Kidney (tissue), 22 donors: ENCODE measurements at places on chromosomes 2 and 18.

DNA sequence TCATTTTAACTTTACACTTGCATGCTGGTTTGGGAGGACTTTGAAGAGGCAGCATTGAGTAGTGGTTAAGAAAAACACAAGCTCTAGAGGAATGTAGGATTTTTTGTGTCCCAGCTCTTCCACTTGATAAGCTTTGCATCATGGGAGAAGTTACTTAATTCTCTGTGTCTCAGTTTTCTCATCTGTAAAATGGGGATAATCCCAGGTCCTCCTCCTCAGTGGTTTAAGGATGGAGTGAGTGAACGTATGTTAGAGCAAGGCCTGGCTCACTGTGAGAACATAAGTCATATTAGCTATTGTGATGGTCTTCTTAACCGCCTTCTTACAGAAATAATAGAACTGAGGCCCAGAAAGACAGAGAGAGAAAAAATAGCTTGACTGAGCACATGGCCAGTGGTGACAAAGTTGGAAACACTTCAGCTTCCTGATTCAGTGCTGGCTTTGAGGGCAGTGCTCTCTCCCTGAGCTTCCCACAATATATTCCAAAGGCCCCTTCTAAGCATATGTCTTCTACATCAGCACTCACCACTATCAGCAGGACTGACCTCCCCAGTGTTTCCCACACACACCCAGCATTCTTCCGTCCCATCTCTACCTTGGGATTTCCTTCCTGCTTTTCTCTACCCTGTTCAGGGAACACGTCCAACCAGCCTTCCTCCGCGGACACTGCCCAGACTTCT is 214.9 kb upstream of the TNP1 start:
- DNase-seq, result no peak

- DNase-seq, result no peak
These were observed 299.4 kb downstream of the AGAP1 start for GRCh38 chr2:235793163-235793752.

DNA sequence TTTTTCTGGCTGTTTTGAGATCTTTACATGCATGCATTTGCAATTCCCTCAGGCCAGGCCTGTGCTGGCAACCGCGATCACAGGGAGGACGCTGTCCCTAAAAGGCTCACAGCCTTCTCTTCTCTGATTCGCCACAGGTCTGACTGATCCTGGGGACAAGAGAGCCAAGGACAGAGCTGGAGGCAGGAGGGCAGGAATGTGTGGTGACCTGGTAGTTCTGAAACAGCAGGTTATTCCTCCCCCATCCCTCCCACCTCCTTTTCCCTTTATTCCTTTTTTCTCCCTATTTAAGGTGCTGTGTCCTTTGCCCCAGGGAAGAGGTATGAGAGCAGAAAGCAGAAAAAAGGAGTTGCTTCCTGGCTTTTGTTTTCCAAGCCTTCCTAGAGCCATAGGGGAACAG is 21.9 kb downstream of the TMEM177 start:
- no peak for DNase-seq

- DNase-seq, result no peak
These were observed 2.8 kb downstream of the SIX3 start for GRCh38 chr2:44944102-44944951.

DNA sequence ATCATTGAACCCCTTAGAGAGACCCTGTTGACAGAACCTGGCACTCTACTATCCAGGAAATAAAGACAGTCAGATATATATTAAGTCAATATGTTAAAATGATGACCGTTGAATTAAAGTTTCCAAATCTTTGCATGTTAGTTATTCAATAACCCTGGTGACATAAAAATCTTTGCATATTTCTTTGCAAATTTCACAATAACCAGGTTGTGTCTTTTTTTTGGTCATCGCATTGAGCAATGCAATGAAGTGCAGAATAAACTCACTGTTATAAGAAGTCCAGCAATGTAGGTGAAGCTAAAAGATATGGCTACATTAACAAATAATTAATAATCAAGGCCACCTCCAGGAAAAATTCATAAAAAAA is 596.9 kb downstream of the NYAP2 start:
- DNase-seq, result no peak

DNA sequence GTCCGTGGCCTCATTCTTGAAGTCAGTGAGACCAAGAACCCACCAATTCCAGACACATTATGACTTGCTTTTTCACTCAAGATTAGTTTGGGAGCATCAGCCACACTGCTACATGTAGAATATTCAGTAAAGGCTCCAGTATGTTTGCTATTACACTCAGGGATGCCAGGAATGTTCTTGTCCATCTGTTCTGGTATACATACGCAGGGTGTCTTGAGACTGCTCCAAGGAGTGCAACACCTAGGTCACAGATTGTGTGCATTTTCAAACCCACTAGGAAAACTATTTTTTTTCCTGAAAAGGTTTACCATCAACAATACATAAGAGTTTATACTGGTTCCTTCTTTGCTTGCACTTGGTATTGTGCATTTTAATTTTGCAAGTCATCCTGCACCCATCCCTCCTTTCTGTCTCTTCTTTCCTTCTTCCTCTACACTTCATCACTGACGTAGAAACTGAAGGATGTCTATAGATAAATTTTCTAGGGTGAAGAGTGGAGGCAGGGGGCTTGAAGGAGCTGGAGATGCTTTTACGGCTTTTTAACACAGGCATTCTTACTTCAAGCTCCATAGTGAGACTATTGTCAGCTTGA is 35.3 kb upstream of the MAP2 start:
- DNase-seq, result no peak

DNA sequence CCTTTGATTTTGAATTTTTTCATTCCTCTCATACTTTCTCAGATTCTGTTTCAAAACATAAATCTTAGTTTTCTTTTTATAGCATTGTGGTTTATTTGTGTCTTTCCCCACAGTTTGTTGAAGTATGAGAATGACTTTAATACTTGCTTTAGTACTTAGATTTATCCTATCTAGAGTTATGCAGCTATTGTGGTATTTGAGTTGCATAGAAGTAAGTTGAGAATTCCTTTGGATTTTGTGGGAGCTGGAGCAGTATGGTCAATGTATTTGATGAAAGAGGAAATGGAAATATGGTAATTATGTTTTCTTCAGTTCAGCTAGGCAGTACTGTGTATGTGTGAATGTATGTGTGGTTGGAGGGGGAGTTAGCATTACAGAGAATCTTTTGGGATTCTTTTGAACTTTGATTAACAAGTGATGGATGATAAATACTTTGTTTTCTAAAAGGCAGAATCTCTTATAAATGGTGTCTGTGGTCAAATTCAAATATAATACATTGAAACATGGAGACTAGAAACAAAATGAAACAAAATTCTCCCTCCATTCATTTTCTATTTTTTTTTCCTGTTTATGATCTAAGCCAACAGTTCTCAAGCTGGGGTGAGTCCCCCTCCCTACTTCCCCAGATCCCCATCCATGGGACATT is 3.0 kb downstream of the ACVR2A start:
- DNase-seq, result no peak

DNA sequence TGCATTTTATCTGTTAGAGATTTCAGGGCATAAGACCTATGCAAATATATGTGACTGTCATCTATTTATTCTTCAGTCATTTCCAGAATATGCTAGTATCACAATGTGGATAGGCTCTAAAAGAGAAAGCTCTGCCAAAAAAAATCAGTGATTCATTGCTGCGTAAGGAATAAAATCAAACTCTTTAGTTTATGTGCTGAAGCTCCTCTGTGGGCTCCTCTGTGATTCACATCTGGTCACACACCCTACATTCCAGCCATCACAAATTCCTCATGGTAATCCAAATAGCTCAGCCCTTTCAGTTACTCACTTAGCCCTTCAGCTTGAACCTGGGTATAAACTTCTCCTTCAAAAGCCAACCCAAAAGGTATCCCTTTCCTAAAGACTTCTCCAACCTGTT is 21.4 kb downstream of the DLGAP1 start:
- DNase-seq, result no peak

DNA sequence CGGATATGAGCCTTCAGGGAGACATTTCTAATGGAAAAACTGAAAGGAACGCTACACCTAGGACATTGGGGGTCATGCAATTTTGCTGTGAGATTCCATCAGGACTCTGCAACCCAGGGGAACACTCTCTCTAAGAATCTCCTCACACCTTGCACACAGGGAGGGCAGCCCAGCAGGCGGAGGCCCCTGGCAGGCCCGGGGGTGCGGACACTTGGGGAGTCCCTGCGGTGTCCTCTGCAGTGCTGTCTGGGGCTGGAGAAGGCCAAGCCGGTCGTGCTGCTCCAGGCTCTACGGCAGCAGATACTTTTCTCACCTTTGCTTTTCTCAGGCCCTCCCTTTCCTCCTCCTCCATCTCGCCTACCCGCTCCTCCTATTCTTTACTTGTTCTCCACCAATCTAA is 54.7 kb upstream of the FAM110C start:
- no peak for DNase-seq

GRCh38 chr18:41967680-41968079 is 12.6 kb downstream of the PIK3C3 start:
- DNase-seq, result no peak

- no peak for DNase-seq
These were observed 82.7 kb downstream of the COL5A2 start for GRCh38 chr2:189096769-189097447.

DNA sequence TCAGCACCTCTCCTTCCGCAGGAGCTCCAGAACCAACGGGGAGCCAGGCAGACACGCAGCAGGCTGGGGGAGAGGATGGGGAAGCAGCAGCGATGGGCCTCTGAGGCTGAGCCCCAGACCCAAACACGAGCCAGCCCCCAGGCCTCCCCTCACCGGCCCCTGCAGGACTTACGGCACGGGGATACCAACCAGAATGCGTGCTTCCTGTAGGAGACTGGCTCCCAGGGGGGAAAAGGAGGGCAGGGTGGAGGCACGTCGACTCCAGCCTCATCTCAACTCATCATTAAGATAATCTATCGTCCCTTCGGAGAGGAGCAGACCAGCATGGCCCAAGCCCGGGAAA is 495.1 kb upstream of the MYT1L start:
- no peak for DNase-seq

GRCh38 chr18:54950221-54950620 is 9.0 kb downstream of the CCDC68 start:
- DNase-seq, result no peak

DNA sequence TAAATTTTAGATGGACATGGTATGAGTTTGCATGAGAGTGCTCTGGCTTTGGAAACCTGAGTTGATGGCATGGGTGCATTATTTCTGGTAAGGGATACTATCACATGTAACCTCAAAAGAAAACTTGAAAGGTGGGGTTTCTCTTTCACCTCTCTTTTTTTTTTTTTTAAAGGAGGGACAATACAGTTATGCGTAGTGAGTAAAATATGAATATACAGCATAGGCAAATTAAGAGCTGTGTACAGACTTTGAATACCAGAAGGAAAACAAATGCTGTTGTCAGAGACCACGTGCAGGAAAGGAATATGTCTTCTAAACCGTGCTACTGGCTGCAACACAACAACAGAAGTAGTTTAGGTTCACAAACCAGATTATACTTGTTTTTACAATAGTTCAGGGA is 82.1 kb downstream of the MAP4K4 start:
- DNase-seq, result no peak

DNA sequence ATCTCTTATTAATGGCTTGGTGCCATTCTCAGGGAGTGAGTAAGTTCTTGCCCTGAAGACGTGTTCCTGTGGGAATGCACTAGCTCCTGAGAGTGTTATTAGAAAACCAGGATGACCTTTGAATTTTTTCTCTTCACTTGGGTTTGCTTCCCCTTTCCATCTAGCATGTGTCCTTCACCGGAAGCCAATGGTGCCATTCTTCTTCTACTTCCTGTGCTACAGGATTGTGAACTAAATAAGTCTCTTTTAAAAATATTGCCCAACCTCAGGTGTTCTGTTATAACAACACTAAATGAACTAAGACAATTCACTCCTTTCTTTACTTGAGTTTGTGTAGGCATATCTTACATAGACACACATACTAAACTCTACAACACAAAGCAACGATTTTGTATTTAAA is 447.0 kb downstream of the SOX11 start:
- DNase-seq, result no peak

DNA sequence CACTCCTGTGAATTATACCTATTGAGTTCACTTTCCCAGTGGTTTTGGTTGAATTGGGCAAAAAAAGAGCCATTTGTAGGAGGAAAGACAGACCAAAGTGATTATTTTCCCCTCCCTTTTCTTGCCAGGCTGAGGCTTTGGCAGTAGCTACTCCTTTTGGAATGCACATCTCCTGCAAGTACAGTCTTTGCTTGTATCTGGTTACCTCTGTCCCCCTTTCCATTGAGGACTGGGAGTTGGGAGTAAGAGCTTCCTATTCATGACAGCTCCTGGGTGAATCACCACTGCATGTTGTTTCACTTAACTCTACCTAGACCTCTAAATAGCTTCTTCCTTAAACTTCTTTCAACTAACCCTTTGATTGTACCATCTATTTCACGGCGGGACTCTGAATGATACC is 695.3 kb upstream of the ZNF804A start:
- no peak for DNase-seq

DNA sequence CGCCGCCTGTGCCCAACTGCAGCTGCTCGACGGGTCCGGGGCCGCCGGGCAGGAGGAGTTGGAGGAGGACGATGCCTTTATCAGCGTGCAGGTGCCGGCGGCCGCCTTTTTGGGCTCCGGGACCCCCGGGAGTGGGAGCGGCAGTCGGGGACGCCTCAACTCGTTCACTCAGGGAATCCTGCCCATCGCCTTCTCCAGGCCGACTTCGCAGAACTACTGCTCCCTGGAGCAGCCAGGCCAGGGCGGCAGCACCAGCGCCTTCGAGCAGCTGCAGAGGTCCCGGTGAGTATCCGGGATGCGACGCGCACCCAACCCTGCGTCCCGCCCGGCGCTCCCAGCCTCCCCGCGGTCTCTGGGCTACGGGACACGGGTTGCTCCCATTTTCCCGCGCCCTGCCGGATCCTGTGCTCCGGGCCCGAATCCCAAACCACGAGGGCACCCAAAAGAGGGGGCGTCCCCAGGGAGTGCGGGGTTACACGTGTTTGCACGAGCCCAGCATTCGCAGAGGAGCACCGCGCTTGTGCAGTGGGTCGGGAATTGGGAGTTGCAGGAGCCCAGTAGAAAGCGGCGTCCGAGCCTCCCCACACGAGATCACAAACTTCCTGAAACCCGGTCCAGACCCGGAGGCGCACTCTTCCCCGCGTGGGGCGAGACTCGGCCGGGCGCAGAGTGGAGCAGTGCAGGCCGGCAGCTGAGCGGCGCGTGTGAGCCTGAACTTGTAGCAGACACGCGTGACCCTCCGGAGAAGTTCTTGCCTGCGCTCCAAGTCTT is 1.2 kb downstream of the CABLES1 start:
- DNase-seq, result peak; percentile 74

DNA sequence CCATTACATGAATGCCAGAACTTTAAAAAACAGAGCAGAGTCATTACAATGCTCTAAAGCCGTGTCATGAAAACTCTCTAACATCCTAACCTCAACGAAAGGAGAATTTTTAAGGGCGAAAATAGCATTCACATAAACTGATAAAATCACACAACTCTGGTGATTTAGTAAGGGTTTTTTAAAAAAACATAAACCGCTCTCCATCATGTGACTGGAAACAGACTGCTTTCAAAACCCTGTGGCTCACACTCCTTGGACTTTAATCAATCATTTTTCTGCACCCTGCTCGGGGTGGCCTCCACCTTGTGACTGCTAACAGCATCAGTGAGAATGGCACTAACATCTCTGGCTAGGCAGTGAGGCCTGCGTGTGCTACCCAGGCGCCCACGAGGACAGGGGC is 12.1 kb downstream of the DOCK10 start:
- DNase-seq, result no peak

- no peak for DNase-seq
These were observed 593.9 kb downstream of the NYAP2 start for GRCh38 chr2:225993430-225993829.

GRCh38 chr2:147031897-147032296 is 812.9 kb upstream of the ACVR2A start:
- DNase-seq, result no peak

- no peak for DNase-seq
These were observed 72.7 kb upstream of the MAP3K20 start for GRCh38 chr2:173002751-173003541.

- no peak for DNase-seq
These were observed 167.4 kb downstream of the PTGR3 start for GRCh38 chr18:75041586-75041985.
